ENCODE measurements at places on chromosomes 3 and 15.

DNA sequence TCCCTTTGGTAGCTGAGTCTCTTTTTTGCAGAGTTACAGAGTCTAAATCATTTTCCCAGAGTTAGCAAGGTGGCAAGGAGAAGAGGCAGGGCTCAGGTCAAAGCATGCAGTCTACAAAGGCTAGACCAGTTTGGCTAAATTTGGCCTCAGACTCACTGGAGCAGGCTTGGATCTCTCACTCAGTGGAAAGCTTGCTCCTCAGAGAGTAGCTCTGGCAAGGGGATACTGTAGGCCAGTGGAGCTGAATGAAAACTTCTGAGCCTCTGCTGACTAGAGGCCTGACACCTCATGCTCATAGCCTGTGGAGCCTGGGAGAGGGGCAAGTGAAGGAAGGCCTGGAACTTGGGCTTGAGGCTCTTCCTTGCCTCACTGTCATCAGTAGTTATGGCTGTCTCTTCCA lies 101.0 kb downstream of the MOBP start:
- DNase-seq = no peak

GRCh38 chr3:78632925-78633553 lies 1134.8 kb downstream of the ROBO1 start:
- peak; percentile 8 for DNase-seq

- DNase-seq = no peak
Measured at GRCh38 chr15:86159468-86159867, 79.8 kb downstream of the AGBL1 start.

DNA sequence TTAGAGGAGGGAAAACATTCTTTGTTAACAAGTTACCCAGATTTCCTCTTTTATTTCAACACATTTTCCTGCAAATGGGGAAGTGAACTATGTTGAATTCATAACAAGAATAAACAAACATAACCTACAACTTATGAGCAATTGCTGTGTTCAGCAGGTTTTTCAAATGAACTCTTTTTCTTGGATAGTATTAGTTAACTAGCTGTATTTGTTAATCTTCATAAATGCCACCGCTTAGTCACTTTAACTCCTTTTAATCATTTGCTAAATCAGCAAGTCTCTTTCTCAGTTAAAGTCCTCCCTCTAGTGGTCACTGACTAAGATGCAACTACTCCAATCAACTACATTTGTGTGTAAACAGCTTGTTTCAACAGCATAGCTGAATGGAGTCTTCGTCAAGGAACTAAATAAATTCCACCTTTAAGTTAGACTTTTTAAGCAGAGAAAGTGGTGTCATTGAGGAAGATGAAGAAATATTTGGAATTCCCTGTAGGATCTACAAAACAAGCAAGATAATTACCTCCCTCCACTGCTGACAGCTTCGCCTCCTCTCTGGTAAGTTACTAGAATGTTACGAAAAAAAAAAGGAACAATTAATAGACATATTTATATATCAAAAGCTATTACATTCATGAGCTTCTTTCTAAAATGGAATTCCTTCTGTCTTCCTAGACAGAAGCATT lies 1122.0 kb downstream of the ROBO1 start:
- DNase-seq = peak; percentile 59

GRCh38 chr3:104032283-104032682 lies 1334.4 kb upstream of the ALCAM start:
- no peak for DNase-seq

- peak; percentile 52 for DNase-seq
Measured at GRCh38 chr3:126551121-126551838, 7.5 kb downstream of the C3orf22 start.

DNA sequence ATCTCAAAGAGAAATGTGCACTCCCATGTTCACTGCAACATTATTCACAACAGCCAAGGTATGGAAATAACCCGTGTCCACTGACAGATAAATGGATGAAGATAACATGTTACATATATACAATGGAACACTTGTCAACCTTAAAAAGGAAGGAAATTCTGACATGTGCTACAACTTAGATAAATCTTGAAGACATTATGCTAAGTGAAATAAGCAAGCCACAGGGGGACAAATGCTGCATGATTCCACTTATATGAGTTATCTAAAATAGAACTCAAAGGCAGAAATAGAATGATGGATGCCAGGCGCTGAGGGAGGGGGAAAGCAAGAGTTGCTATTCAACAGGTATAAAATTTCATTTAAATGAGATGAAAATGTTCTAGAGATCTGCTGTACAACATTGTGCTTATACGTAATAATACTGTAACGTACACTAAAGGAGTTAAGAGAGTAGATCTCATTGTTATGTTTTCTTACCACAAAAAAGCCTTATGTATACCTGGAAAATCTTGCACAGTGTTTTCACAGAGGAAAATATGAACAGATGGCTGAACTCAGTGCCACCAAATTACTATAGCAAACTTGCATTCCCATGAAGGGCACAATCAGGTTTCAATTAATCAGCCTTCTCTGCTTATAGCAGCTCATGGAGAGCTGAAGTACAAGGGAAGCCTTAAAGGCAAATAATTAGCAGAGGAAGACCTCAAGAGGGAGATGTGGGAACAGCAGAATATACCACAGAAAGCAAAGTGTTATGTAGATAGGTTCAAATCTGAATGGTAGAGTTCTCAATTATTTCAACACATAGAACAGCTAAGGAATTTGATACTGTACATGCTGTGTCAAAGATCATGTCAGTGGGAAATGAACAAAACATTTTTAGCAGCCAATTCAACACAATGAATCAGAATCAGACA lies 8.1 kb upstream of the VPS39 start:
- no peak for DNase-seq

DNA sequence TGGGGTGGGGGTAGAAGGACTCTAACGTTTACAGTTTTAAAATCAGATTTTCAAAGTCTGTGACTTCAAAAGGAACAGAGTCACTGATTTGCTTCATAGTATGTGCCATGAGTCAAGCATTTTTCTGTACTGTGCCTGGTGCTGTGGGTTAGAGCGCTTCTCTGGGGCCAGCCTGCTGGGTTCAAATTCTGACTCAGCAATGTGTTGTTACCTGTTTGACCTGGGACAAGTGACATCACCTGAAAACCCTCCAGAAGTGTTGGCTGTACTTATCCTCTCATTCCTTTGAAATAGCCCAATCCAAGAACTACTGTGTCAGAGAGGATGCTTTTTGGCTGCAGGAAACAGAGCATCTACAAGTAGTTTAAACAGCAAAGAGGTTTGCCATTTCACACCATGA lies 101.7 kb downstream of the LSM3 start:
- peak; percentile 14 for DNase-seq

- peak; percentile 89 for DNase-seq
Measured at GRCh38 chr15:60932051-60932915, 296.8 kb downstream of the RORA start.

DNA sequence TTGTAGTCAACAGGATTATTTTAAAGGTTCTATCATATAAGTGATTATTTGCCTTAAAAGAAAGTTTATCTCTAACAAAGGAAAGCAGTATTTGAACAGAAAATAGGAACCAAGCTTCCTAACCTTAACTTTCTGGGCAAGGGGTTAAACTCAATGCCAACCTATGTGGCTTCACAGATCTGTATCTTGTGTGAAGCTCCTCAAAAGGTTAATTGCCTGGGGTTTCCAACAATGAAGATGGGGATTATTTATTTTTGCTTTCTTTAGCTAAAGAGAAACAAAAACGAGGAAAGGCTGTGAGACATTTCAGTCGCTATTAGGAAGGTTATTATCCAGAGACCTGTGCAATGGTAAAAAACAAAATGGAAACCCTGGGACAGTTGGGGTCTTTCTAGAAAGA lies 1.1 kb upstream of the WDR82 start:
- DNase-seq = no peak

GRCh38 chr3:141305436-141305835 lies 62.9 kb upstream of the ZBTB38 start:
- peak; percentile 35 for DNase-seq

DNA sequence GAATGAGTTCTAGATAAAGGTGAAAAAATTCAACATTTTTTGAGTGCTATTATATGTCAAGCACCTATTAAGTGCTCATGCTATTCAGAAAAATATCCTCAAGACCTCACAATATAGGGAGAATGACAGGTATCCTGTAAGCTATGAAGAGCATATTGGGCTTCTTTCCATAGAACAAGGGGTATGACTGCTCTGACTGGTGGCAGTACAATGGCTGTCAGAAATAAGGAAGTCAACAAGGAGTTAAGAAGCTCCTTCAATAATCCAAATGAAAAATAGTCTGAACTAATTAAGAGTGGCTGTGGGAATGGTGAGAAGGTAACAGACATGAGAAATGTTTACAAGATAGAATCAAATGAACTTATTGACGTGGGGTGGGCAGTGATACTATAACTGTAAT lies 24.7 kb downstream of the NPTN start:
- no peak for DNase-seq

GRCh38 chr15:63481105-63481810 lies 23.1 kb upstream of the USP3 start:
- peak; percentile 32 for DNase-seq

GRCh38 chr15:56732135-56732885 lies 999 bp downstream of the ZNF280D start:
- peak; percentile 35 for DNase-seq

DNA sequence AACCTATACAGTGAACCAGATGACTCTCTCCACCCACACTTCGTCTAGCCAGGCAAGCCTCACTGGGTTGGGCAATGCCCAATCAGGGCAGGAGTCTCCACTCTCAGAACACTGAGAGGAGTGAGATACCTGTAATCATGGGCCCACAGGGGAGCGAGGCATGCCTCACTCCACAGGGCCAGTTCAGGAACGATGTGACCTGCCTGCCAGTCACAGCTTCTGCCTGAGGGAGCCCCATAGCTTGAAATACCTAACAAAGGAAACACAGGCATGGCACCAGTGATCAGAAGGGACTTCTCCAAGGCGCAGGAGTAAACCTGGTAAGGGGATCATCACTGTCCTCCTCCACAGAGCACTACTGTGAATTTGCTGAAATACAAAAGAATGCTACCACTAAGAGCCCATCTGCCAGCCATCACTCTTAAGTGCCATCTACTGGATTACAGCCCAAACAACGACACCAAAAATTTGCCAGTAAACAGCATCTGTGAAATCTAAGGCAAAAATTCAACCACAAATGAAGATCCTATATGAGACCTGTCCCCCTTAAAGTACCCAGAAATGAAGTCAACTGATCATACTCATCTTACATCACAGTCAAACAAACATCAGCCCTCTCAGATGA lies 689.9 kb upstream of the SEMA6D start:
- no peak for DNase-seq

- peak; percentile 11 for DNase-seq
Measured at GRCh38 chr3:127208483-127209100, 15.7 kb downstream of the PRR23E start.

- no peak for DNase-seq
Measured at GRCh38 chr15:38560456-38560926, 4.1 kb downstream of the RASGRP1 start.

- no peak for DNase-seq
Measured at GRCh38 chr3:134080761-134081160, 51.0 kb upstream of the SLCO2A1 start.

DNA sequence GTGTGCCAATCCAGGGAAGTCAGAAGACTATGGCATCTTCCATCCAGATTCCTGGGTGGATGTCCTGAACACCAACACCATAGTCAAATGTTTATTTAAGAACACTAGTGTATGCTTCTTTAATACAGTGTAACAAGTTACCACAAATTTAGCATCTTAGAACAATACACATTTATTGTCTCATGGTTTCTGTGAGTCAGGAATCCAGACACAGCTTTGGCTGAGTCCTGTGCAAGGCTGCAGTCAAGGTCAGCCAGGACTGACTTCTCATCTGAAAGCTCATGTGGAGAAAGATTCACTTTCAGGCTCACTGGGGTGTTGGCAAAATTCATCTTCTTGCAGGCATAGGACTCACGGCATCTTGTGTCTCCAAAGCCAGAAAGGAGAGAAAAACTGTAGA lies 143.4 kb downstream of the ANXA2 start:
- DNase-seq = no peak

DNA sequence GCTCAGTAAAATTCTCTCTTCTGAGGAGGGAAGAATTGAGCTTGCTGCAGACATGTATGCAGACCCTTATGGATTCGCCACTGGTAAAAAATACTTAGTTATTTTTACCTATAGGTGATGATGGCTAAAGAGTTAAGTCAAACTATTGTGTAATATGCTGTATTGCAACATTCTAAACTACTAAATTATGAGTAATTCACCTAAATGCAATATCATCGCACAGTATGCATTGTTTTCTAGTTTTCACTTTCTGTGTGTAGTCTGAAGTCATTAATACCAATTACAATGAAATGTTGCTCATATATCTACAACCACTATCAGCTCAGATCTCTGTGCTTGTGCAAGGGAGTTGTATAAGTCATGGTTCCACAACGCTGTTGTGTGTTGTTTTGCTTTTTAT lies 48.7 kb upstream of the ROBO2 start:
- DNase-seq = no peak

GRCh38 chr3:78717041-78717440 lies 1050.8 kb downstream of the ROBO1 start:
- no peak for DNase-seq

- no peak for DNase-seq
Measured at GRCh38 chr3:65313666-65314065, 625.9 kb upstream of the ADAMTS9 start.

- DNase-seq = no peak
Measured at GRCh38 chr3:154955907-154956533, 124.1 kb upstream of the MME start.

- no peak for DNase-seq
Measured at GRCh38 chr3:28972921-28973320, 307.9 kb upstream of the RBMS3 start.

DNA sequence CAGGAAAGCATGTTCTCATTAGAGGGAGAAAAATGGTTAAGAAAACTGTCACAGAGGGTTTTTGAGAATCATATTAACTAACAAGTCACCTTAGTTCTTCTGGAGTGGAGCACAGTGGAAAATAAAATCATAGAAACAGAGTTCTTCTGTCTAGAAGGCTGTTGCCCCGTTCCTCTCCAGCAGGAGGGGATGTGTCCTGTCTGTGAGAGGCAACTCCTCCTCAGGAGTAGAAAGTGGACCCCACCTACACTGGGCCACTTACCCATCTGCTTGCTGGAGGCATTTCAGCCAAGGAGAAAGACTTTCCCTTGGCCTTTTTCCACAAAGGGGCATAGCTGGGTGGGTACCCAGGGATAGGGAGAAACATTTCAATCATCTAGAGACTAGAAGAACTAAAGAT lies 106.6 kb downstream of the SSR3 start:
- peak; percentile 64 for DNase-seq

DNA sequence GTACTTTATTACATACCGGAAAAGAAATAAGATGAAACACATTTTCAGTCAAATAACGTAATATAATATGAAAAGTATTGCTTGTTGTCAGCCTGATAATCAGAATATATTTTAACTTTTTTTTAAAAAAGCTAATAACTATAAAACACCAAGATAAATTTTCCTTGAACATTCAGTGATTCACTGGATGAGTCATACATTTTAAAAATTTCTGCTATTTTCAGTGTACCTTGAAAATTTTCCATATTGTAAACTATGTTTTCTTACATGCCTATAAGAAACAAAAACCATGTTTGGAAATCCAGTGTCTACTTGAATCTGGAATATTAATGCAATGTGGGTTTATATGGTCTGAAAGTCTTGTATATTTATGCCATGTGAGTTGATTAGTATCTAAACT lies 36.3 kb upstream of the MEIS2 start:
- no peak for DNase-seq

GRCh38 chr15:80915472-80915871 lies 74.1 kb downstream of the MESD start:
- DNase-seq = no peak
